Right kidney (tissue), 9 donors: ENCODE measurements at places on chromosomes 13 and 19.

DNA sequence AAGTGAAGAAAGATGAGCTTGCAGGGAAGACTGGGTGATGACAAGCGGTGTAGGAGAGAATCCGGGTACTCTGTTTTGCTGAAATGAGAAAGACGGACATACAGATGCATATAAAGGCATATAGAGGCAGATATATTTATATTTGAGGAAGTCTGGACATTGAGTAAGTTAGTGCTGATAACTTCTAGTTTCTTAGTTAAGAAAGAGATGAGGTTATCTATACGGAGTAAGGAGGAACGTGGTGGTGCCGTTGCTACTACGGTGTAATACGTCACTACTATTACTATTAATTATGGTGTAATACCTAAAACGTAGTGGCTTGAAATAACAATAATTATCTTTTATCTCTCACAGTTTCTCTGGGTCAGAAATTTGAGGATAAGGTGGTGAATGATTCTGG lies 9.8 kb upstream of the CPB2 start:
- DNase-seq, result no peak

DNA sequence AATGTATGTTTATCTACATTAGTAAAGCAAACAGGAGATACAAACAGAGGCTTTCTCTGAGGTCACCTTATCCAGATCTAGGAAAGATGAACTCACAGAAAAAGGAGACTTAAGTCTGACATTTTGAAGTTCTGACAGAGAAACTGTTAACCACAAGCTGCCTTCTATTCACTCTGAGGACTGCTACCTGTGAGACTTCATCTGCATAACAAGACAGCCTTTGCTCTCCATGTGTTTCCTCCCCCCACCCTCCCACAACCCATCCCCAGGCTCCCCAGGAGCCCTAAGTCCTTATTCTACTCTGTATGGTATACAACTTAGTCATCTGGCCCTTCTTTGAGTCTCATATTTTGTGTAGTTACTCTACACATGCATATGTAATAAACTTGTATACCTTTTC lies 699.0 kb downstream of the FGF9 start:
- no peak for DNase-seq

GRCh38 chr19:823565-824121 lies 1.9 kb upstream of the PLPPR3 start:
- DNase-seq, result no peak

GRCh38 chr13:60230593-60230992 lies 66.9 kb upstream of the DIAPH3 start:
- DNase-seq, result no peak

GRCh38 chr13:70088926-70089325 lies 18.7 kb upstream of the ATXN8OS start:
- DNase-seq, result no peak

DNA sequence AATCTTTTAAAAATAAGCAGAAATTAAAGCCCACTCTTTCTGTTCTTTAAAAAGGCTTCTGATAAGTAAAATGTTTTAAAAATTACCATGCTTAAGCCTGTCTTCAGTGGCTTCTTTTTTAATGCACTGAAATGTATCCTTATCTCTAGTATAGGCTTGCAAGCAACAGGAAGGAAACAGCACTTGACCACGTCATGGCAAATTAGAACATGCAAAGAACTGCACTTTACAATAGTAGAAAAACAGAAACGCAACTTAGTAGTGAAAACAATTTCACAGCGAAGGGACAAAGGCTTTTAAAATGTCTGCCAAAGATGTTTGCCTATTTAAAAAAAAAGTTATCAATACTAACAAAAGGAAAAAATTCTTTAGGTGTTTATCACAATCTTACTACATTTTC lies 36.3 kb downstream of the ELF1 start:
- no peak for DNase-seq
